ENCODE measurements at places on chromosomes 5 and 9. TPM values are rescaled to one million over a fixed set of nuclear protein-coding genes. Genes with fewer than 3 reads are reported as not detected.

Gene MARCOL
- not detected for total RNA-seq

Gene BRD8
- 27.4 TPM for total RNA-seq

Gene TPPP
- total RNA-seq = 21.6 TPM

Gene CDK9
- 46.4 TPM for total RNA-seq

Gene PCDHGA1
- 3.1 TPM for total RNA-seq

Gene PRELID2
- total RNA-seq = 12.2 TPM

Gene GPR150
- total RNA-seq = 0.14 TPM

Gene CCDC192
- not detected for total RNA-seq

Gene IFNA4
- total RNA-seq = not detected

Gene PCDHGB4
- 4.2 TPM for total RNA-seq

Gene EQTN
- not detected for total RNA-seq

Gene EIF4E1B
- not detected for total RNA-seq

Gene PCDHGA7
- 5.8 TPM for total RNA-seq

Gene PCDHB14
- total RNA-seq = 1.9 TPM

Gene SOHLH1
- total RNA-seq = not detected

Gene SOX30
- total RNA-seq = 0.08 TPM

Gene DAB2
- total RNA-seq = 28.5 TPM

DNA sequence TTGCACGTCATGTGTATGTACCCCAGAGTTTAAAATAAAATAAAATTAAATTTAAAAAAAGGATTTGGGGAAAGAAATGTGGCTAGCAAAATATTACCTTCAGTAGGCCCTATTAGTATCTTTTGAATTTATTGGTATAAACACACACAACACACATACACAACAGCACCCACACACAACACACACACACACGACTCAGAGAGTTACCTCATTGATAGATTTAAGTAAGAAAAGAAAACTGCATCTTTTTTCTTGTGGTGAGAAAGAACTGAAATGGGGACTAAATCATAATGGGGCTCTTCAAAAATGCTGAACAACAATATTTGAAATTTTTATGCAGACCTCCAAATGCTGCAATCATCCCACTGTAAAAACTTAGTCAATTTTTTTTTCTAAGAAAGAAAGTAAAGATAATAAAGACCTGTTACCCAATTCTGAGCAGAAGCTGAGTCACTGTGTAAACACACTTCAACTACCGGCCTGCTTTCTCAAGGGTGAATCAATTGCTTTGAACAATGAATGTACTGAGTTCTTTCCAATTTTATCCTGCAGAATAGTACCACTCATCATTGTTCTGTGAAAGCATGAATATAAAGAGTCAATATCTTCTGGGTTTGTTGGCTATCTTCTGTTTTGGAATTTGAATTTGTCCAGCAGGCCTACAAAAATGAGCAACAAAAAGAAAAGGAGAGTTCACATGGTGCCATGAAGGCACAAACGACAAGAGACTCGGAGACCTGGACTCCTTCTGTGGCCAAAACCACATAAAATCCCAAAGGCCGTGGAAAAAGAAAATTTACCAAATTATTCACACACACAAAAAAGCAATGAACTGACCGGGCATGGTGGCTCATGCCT is 57.9 kb upstream of the CCNG1 start:
- no peak for DNase-seq

GRCh38 chr5:110965773-110966581 is 105.5 kb upstream of the TSLP start:
- no peak for DNase-seq

DNA sequence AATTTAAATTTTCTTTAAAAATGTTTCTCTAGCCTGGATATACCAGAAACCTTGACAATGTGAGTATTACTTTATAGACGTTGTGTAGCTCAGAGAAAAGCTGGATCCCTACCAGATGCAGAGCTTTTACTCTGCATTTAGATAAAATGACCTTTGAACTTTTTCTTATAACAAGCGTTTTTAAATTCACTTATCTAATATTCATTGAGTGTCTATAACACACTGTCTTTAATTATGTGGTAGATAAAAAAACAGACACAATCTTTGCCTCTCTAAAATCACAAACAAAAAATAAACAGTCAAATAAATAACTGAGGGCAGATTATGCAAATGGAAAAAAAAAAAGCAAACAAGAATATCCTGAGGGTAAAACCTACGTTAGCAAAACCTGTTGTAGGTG is 773.6 kb downstream of the CDH12 start:
- no peak for DNase-seq

DNA sequence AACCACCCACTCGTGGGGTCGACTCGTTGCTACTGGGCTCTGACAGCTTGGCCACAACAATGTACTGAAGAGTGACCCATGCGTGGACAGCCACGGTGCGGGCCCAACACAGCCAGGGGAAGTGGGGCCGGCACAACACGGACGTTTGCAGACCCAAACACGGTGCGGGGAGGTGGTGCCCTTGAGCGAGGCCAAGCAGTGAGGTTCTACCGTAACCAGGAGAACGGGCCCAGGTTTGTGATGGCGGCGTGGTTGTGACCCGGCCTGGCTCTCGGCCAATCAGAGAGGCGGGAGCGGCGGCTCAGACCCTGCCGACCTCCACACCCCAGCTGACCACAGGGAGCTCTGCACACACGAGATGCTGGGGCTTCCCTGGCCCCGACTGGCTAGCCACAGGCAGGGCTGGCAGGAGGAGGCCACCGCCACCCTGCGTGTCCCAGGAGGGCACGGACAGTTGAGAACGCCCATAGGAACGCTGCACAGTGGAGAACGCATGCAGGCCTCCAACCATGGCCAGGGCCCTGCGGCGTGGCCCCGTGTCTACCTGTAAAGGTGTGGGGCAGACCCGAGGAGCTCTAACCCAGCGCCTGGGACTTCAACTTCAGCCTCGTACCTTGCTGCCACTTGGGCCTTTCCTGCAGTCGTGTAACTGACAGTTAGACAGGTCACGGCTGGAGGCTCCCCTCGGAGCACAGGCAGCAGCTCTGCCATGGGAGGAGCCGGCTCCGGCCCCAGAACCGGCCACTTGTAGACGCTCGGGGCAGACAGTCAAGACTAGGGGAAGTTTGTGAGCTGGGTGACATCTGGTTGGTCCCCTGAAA is 13.7 kb downstream of the BRD3 start:
- peak; percentile 10 for DNase-seq

- DNase-seq = no peak
Measured at GRCh38 chr5:86570427-86571083, 47.2 kb upstream of the COX7C start.

GRCh38 chr9:109483744-109484429 is 14.2 kb downstream of the PTPN3 start:
- no peak for DNase-seq

DNA sequence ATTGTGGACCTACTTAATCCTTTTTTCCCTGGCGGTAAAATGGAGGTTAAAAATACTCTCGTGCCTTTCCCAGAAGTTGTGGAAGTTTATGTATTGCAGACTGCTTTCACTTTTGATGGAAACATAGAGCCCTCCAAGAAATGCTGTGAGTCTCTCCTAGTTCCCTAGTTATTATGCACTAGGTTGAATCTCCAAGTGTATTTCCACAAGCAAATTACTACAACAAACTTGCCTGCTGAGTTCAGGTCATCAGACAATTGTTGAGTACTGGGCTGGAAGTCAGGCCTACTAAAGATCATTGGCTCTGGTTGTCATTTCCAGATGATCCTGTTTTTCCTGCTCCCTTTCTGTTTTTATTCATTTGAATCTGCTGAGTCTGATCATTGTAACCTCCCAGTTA is 104.1 kb downstream of the CD180 start:
- no peak for DNase-seq

- no peak for DNase-seq
Measured at GRCh38 chr9:120212153-120212852, 367.7 kb downstream of the CDK5RAP2 start.

GRCh38 chr5:174505621-174506020 is 218.8 kb upstream of the MSX2 start:
- no peak for DNase-seq

DNA sequence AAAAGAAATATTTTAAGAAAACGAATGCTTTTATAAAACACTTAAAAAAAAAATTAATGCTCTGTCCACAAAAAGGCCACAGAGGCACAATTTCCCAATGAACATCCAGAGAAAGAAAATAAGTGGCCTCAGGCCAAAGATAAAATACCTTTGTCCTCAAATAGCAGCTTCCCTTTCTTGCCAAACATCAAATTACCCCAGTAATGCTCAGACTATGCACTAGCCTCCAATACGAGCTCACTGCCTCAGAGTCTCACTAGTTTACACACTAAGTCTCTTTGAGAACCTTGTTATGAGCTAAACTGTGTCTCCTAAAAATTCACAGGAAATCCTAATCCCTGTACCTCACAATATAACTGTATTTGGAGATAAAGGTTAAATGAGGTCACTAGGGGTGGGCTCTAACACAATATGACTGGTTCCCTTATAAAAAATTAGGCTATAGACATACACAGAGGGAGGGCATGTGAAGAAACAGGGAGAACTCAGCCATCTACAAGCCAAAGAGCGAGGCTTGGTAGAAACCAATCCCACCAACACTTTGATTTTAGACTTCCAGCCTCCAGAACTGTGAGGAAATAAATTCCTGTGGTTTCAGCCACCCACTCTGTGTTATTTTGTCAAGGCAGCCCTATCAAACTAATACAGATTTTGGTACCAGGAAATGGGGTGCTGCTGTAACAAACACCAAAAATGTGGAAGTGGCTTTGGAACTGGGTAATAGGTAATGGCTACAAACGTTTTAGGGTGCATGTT is 4.4 kb downstream of the MPDZ start:
- DNase-seq = no peak

DNA sequence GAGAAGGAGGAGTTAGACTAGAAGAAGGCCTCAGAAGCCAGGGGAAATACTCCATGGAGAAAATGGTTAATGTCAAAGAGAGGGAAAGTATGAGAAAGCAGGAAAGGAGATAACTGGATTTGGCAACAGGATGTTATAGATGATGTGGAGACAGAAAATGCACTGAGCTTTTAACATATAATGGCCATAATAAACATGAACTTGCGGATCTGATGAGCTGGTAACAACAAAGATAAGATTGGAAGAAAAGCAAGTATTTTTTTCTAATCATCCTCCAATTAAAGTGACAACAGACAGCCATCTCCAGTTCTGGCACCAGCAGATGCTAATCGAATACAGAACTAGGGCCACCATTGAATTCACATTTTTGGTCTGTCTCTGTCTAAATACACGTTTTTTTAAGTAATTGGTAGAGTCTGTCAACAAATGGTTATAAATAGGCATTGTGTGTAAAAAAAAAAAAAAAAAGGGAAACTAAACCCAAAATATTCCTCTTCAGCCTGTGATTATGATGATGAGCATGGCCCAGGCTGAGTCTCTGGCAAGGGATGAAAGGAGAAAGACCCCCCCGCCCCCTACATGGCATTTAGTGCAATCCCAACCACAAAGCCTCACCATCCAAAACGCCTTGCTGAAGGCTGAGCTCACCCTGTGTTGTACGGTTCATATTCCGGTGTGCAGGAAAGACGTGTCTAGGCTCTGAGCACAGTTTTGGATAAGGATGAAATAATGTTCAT is 149.5 kb upstream of the LHFPL2 start:
- DNase-seq = no peak

DNA sequence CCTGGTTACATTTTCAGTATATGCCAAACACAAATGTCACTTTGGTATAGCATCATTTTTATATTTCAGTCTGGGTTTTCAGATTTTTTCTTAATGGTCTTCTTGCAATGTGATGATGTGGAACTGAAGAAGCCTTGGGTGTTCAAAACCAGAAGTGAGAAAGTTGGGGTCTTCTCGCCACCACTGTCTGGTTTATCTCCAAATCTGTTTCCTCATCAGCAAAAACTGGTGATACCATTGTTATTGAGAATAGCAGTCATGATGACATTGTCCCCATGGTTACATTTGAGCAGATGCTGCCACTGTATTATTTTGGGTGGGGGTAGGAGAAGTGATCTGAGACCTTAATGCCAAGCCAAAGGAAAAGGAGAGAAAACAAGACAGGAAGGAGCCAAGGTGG is 85.9 kb upstream of the MAP3K1 start:
- DNase-seq = no peak

DNA sequence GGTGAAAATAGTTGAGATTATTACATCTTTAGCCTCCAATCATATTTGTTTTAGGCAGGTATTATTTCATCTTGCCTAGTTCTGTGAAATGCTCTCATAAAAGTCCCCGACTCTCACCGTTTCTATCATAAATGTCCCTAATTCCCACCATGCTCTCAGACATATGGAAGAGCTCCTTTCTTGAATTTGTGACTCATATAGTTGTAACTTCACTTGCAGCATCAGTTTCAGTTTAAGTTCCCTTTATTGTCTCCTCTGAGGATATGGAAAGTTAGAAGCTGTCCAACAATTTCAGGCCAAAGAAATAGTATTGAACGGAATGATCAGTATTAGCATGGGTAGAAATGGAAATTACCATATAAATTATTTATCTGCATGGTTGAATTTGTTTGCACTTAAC is 187.5 kb upstream of the NR4A3 start:
- DNase-seq = no peak

GRCh38 chr5:1702318-1702717 is 97.3 kb downstream of the MRPL36 start:
- no peak for DNase-seq

GRCh38 chr9:92140754-92141143 is 25.5 kb upstream of the SPTLC1 start:
- DNase-seq = no peak

GRCh38 chr5:10550222-10550995 is 13.5 kb upstream of the ANKRD33B start:
- no peak for DNase-seq

DNA sequence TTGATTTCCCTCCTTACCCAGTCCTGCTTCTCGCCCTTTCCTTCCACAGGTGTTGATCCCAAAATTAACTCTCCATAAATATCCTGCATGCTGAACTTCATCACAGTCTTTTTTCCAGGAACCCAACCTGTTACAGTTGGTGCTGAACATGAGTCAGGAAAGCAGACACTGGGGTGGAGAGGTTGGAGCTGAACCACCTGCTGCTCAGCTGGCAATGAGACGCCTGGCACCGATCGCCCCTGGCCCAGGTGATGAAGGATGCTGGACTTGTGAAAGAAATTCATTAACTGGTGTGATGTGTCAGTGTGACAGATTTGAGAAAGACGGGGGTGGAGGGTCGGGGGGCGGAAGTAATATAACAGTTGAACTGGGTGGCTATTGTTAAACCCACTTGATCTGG is 30.6 kb downstream of the CPLX2 start:
- no peak for DNase-seq

- DNase-seq = no peak
Measured at GRCh38 chr5:56610093-56610698, 205.2 kb upstream of the MAP3K1 start.

- no peak for DNase-seq
Measured at GRCh38 chr9:89465726-89466308, 32.1 kb downstream of the SEMA4D start.

GRCh38 chr9:35179347-35180280 is 17.8 kb downstream of the UNC13B start:
- DNase-seq = no peak
